Astrocyte (in vitro differentiated cells and primary cell): ENCODE measurements at places on chromosomes 16 and 17.

DNA sequence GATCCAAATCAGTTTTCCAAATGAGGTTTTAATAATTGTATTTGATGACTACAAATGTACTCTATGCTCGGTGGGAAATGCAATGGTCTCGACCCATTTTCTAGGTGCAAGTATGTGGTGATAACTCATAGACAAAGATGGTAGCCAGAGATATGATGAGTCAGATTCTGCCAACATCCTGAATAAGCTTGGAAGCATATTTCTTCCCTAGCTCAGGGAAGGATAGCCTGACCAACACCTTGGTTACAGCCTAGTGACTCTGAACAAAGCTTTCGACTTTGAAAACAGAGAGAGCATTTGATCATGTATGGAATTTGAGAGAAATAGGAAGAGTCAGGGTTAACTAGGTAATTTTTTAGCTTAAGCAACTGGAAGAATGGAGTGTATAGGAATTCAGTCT is 128.3 kb upstream of the MYOCD start:
- no peak for DNase-seq

DNA sequence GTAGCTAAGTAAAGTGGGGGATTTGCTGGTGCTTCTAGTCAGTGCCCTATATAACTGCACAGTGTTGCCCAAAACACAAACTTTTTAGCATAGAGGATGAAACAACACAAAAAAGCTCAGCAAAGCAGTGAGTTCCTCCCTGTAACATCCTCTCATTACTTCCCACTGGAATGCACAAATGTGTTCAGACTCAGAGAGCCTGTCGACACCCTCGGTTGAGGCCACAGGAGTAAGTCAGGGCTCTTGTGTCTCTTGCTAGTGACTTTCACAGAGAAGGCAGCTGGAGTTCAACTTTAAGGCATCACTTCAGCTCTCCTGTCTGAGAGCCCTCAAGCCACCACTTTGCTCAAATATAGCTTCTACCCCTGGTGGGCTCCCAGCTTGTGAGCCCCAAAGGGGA is 107.2 kb upstream of the NETO2 start:
- no peak for DNase-seq

DNA sequence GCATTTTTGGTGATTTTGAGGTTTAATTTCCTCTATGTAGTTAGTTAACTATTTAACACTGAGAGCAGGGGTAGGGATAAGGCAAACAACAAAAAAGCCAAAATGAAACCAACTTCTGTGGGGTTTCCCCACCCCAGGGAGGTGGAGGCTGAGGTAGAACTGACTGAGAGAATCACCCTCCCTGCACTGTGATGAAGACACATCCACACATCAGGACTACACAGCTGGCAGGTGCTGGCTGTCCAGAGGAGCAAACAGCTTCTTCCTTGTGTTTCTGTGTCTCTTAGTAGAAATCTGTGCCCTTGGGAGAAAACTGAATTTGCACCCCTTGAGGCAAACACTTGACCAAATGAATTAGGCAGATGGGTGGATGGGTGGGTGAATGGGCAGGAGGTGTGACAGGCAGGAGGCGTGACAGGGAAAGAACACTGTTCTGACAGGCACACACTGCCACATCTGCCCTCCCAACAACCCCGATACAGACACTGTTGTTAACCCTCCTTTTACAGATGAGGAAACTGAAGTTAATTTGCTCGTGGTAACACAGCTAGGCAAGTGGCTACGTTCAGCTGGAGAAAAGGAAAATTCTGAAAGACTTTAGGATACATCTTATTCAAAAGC is 62.9 kb upstream of the AMZ2 start:
- no peak for DNase-seq

DNA sequence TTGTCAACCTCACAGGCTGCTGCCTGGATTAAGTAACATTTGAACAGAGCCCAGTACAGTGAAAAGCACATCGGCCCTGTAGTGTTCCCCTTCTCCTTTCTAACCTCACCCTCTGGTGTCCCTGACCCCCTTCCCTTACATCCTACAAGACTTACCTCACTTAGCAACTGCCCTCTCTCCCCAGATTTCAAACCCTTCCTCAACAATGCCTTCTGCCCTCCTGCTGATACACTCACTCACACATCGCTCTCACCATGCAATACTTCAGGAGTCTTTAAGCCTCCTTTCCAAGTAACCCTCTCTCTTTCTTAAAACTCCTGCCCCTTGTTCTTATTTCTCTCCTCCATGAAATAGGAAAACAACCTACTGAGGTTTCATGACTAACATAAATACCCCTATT is 17.8 kb downstream of the ZZEF1 start:
- no peak for DNase-seq

DNA sequence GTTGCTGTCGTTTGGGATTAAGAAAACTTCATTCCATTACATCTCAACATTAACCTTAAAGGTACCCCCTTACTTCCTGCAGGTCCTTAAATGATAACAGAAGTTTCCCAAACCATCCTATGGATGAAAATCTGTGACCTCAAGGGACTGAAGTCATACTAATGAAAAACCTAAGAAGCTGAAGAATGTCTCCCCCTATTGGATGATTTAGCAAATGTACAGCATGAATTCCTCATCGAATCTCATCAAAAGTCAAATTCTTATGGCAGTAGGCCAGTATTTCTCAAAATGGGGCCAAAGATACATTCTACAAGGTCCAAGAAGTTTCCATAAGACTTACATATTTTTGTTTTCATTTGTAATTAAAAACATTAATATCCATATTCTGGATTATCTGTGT is 13.5 kb downstream of the SCO1 start:
- DNase-seq, result peak; percentile 11

- peak; percentile 94 for DNase-seq
Measured at GRCh38 chr16:4298761-4299522, 16.9 kb upstream of the GLIS2 start.

DNA sequence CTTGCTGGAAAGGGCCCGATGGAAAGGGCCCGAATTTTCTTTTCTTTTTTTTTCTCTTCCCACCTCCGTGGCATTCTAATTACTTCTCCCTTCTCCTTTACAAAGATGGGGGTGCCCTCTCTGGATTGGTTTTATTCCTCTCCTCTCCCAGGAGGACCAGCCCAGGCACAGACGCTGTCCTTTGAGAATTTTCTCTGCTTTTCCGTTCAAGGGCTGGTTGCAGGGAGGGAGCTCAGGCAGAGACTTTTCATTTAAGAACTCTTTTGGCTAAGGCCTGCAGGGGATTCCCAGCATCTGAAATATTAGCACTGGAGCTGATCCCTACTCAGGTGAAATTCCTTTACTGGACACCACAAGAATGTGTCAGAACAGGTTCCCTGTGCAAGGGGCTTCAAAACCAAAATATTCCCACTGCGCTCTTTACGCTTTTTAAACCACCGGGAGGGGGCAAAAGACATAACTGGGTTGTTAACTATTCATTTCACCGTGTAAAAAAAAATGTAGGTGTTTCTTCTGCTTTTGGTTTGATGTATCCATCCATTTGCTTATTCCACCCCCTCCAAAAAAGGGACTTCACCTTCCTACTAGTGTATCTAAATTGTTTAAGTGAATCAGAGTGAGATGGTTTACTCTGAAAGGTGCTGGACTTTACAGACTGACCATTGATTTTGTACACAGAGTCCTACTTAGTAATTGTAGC is 1.4 kb downstream of the NFAT5 start:
- peak; percentile 32 for DNase-seq
